Renal cortical epithelial cell (primary cell): ENCODE measurements at places on chromosomes 12 and 14. TPM values are rescaled to one million over a fixed set of nuclear protein-coding genes. Genes with fewer than 3 reads are reported as not detected.

GARIN6 gene
- not detected in 2 replicates for total RNA-seq

BBS10 gene
- total RNA-seq = 15.6 and 17.4 TPM in 2 replicates

CEBPE gene
- total RNA-seq = not detected in 2 replicates

CPM gene
- 90.3 and 219 TPM in 2 replicates for total RNA-seq

PLCZ1 gene
- 0.69 TPM in 1 of 2 replicates, not detected in the other for total RNA-seq

COQ6 gene
- 17.2 and 23.7 TPM in 2 replicates for total RNA-seq

OR6C1 gene
- total RNA-seq = not detected in 2 replicates

SLC6A15 gene
- total RNA-seq = 0.30 and 2.8 TPM in 2 replicates

DEGS2 gene
- 0.20 TPM in 1 of 2 replicates, not detected in the other for total RNA-seq

- DNase-seq = peak; percentile 90
Observed at GRCh38 chr12:89949457-89950195, 241.0 kb upstream of the ATP2B1 start.

GRCh38 chr14:52313462-52313861 is 650 bp upstream of the PTGER2 start:
- no peak for DNase-seq

GRCh38 chr14:82549306-82549990 is 1015.8 kb upstream of the SEL1L start:
- no peak for DNase-seq

DNA sequence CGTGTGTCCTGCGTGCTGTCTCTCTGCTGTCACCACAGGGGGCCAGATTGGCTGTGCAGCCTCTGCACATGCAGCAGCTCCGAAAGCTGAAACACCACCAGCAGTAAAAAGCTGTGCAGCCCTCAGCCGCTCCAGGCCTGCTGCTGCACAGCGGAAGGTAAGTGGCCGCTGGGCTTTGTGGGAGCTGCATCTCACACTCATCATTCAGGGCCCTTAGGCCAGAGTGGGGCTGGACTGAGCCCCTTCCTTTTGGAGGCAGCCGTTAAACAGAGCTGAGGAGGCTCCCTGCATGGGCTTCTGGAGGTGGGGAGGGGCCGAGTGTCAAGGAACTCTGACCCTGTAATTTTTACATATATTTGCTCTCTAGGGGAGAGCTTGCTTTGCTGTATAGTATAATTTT is 17.1 kb downstream of the DDX51 start:
- no peak for DNase-seq

DNA sequence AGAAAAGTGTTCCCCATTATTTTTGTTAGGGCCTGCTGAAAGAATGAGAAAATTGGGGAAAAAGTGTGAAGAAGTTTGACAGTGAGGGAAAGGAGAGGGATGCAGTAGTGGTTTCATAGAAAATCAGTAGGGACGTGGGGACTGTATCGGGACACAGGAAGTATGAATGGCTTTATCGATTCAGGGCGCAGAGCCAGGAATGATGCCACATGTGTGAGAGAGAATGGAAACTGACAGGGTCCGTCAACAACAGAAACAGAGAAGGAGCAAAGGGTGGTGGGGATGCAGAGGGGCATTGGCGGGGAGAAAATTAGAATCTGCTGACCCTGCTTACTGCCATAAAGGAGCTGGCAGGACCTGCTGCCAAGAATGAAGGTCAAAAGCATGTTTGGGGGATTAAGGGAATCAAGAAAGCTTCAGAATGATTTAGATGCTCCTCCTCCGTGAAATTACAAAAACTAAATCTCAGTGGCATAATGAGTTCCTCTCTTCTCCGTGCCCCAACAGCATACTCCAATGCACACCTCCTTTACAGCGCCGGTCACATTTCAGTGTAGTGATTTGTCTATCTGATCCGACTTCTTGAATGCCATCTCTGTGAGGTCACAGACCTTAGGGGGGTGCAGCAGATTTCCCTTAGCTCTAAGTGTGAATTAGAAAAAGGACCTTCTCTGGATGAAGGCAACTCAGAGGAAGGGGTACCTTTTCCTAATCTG is 92.6 kb downstream of the EMP1 start:
- no peak for DNase-seq

DNA sequence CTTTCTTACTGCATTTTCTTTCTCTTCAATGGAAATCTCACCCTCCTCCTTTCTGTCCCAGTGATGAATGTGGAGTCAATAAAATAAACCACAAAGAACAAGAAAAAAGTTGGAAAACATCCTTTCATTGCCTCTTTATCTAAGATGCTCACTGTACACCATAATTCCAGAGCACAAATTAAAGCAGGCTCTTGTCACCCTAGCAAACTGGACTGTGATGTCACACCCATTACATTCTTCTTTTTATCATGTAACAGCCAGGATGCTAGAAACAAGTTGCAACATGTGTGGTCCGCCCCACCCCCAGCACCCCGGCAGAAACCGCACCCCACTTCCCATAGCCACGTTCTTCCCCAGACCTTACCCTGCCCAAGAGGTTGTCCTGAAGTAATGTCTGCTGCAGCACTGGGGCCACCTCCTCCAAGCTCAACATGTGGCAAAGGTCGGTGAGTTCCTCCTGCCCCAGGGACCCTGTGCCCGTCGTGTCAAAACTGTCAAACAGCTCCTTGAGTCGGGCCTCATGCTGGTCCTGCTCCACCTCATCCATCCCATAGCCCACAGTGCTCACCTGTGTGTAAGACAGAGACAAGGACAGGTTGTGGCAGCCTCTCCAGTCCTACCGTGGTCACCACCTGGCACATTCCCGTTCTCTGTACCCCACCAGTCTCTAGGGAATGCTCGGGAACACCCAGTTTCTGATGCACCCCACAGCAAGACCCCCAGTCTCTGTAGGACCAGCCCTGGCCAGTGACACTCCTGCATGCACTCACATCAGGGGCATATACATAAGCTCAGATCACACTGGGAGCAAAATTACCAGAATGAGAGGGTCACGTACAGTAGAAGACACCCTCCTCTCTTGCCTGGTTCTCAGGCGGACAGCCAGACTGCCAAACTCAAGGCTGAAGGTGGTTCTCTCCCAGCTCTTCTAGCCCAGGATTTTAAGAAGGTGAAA is 9.2 kb downstream of the NIN start:
- DNase-seq = no peak

GRCh38 chr12:10205220-10205807 is 7.4 kb upstream of the GABARAPL1 start:
- DNase-seq = no peak

- peak; percentile 93 for DNase-seq
Observed at GRCh38 chr12:25328072-25328712, 77.5 kb upstream of the KRAS start.

DNA sequence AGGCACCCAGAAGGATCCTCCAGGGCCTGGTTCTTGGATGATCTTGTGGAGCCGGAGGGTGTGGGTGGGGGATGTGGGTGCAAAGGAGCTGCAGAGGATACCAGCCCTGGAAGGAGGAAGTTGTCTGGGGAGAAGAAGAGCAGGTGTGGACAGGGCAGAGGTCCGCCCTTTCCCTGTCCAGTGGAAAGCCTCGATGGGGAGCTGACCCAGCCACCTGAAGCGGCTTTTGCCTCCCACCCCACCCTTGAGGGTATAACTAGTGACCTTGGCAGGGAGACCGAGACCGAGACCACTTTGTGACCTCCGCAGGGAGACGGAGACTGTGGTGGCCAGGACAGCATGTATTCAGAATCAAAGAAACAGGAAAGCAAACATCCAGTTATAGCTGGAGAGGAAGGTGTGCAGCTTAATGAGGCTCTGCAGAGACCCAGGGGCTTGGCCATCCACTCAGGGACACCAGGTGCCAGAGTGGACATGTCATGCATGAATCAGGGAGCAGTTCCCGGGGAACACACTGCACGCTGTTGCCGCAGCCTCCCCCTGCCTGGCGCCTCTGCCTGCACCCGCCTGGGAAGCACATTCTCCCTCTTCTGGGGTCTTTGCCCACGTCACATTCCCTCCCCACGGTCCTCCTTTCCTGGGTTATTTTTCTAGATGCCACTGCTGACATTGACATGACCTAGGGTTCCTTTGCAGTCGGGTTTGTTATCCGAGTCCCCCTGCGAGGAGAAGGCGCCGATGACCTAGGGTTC is 87.7 kb downstream of the ADGRD1 start:
- DNase-seq = no peak

- no peak for DNase-seq
Observed at GRCh38 chr12:127280393-127281275, 986.3 kb upstream of the TMEM132C start.

- DNase-seq = no peak
Observed at GRCh38 chr12:100920493-100920892, 125.9 kb downstream of the ANO4 start.

- DNase-seq = peak; percentile 77
Observed at GRCh38 chr12:570921-571794, 92.1 kb downstream of the NINJ2 start.

- no peak for DNase-seq
Observed at GRCh38 chr14:76163668-76164363, 12.1 kb downstream of the GPATCH2L start.

- no peak for DNase-seq
Observed at GRCh38 chr12:20211541-20211940, 156.8 kb upstream of the PDE3A start.

DNA sequence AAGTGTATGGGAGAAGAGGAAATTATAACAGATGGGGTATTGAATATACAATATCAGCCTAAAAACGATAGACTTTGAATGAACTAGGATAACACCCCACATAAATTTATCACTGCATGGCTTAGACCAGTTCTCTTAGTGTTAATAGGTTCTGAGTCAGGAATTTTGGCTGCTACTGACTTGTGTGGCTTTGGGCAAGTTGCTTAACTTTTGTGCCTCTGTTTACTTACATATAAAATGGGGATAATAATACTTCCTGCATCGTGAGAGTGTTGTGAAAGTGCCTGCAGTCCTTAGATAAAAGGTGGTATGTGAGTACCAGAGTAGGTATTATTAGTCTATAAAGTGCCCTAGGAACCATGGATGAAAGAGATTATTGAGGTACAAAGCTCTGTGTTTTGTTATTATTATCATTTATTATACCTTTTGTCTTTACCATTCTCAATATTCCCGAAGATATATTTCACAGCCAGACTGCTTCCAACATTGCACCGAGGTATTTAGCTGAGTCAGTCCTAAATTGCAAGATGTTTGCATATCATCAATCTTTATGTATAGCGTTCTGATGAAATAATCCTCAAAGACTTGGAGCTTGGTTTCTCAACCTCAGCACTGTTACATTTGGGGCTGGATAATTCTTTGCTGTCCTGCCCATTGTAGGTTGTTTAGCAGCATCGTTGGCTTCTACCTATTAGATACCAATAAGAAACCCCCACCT is 2.3 kb upstream of the PAWR start:
- peak; percentile 64 for DNase-seq

DNA sequence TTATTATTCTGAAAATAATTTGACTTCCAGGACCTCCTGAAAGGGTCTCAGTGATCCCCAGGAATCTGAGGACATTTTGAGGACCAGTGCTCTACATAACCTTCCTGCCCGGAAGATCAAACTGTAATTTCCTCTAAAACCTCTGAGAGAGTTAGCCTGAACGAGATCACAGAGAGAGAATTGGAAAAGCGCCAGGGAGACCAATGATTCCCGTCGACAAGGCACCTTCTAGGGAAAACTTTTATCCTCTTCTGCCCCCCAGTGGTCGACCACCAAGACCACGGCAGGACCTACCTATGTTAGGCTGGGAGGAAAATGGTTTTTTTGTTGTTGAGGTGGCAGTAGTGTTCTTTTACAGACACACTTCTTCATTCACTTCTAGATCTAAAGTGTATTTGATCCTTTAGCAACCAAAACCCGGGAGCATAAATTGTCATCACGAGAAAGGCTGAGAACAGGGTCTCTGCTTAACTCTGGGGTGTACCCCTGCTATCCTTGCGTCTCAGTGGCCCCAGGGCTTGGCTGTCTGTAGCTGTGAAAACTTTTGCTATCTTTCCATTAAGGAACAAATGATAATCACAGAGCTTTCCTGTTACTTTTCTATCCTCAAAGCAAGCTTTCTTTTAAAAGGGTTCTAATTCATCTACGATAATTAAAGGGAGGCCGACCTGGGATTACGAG is 62.9 kb upstream of the NID2 start:
- DNase-seq = peak; percentile 92

DNA sequence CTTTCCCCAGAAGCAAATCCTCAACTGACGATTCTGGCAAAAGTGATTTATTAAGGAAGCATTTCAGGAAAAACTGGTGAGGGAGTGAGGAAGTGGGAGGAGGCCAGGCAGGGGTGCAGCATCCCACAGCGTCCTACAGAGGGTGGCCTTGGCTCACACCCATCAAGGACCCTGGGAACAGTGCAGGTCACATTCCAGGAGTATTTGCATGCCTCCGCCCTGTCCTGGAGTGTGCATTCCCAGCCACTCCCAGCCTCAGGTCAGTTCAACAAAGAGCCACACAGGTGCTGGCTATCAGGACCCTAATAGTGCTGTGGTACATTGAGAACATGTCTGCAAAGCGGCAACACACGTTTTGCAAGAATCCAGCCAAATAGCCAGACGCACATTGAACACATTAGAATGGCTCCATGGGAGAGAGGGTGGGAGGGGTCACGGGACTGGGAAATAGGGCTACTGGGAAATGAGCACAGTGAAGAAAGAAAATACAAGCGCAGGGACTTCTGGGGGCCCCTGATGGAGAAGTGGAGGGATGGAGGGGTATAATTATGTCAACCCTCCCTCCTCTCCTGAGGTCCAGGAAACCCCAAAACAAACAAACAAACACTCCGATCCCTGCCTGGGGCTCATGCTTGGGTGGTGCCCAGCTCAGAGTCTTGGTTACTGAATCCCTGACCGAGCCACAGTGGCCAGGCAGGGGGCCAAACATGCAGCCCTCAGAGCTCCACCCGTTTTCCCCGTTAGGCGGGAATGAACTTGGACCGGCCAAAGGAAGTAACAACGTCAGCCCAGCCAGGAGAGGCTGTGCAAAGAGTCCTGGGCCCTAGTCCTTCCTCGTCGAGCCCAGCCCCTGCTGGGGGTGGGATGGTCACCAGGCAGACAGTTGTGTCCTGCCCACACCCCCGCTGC is 36.5 kb downstream of the CMKLR1 start:
- DNase-seq = no peak

DNA sequence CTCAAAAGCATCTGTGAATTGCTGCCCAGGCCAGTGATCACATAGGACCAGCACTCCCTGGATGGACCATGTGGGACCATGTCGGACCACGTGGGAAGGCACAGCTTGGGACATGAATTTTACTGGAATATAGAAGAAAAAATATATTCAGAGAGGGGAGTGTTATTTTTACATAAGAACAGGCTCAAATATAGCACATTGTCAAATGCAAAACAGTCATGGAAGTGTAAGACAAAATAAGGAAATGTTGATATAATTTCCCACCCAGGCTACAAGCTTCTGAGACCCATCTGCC is 68.3 kb downstream of the CMKLR1 start:
- DNase-seq = no peak

GRCh38 chr12:29655861-29656260 is 127.9 kb downstream of the TMTC1 start:
- DNase-seq = no peak

DNA sequence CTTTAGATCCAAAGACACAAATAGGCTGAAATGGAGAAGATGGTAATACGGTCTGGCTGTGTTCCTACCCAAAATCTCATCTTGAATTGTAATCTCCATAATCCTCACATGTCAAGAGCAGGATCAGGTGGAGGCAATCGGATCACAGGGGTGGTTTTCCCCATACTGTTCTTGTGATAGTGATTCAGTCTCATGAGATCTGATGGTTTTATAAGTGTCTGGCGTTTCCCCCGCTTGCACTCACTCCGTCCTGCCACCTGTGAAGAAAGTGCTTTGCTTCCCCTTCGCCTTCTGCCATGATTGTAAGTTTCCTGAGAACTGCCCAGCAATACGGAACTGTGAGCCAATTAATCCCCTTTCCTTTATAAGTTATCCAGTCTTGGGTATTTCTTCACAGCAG is 1795.5 kb upstream of the FLRT2 start:
- DNase-seq = no peak

- no peak for DNase-seq
Observed at GRCh38 chr14:75461303-75461702, 33.5 kb downstream of the JDP2 start.

GRCh38 chr12:69906411-69907216 is 81.6 kb downstream of the MYRFL start:
- DNase-seq = no peak
